MCF 10A (cell line): ENCODE measurements at places on chromosomes 4 and X.

DNA sequence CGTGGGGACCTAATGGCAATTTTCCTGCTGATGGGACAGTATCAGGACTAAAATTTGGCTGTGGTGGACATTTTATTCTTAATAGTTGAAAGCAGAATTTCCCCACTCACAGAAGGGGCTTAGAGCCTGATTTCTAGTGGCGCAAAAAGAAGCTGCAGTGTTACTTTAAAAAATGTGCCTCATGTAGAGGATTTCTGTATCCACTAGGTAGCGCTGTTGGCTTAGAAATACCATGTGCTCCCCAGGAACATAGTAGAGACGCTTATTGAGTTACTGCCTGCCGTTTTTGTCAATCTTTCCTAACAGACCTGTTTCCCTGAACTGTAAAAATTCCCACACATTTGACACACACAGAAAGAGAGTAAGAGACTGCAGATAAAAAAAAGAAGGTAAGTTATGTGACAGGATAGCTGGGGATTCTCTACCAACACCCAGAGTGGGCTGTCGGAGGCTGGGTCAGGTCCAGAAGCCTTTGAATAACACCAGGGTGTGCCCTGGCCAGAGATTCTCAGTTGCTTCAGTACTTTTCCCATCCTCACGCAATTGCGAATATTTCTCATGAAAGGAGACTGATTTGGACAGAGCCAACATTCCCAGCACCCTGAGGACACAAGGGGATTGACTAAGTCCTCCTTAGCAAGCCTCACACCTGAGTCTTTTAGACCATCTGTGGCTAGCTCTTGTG lies 88.4 kb downstream of the ZXDA start:
- peak; percentile 73 for DNase-seq

- no peak for DNase-seq
Observed at GRCh38 chr4:5801696-5802095, 90.7 kb downstream of the EVC start.

DNA sequence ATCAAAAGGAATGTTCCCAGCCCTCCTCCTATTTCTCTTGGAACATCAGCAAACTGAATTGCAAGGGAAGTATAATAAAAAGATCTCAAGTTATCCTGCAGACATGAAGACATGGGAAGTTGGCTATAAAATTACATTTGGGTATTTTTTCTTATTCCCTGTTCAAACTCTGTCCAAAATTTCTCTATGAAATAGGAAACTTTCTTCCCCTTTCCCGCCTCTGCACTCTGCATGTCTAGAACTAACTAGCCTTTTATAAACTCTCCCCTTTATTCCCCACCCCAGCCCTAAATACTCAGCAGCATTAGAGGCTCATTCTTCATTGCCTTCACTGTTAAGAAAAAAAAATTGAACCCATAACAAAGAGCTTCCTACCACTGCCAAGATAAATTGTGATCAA lies 126.7 kb upstream of the EDNRA start:
- no peak for DNase-seq

DNA sequence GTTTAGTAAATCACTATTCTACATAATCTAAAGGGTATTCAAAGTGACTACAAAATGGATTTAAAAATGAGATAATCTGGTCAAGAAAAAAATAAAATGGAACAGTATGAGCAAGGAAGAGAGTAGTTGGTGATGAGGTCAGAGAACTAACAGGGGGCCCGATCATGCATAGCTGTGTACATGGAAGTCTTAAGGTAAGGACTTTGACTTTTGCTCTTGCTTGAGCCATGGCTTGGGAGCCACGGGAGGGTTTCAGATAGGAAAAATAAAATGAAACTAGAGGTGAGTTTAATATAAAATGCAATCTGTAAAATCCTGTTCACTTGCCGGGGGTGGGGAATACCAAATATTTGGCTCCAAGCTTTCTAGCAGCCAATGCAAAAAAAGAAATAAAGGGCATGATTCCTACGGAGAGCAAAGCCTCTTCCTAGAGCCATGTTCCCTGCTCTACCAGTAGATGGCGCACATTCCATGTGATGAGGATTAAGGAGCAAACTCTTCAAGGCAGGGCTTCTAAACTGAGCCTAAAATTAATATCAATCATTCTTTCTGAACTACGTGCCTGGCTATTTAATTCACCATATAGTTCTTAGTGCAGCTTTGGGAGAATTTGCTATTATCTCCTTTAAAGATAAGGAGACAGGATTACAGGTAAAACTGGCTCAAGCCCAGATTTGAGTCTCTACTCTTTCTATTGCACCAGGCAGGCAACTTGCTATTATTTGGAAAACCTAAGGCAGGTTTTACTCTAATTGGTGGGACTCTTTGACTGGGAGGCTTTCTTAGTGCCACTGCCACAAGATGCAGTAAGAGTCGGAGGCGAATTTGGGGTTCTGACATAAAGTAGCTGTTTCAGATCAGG lies 6.8 kb upstream of the CLCN5 start:
- peak; percentile 72 for DNase-seq

- DNase-seq: no peak
Observed at GRCh38 chrX:123330229-123330942, 146.3 kb downstream of the GRIA3 start.

DNA sequence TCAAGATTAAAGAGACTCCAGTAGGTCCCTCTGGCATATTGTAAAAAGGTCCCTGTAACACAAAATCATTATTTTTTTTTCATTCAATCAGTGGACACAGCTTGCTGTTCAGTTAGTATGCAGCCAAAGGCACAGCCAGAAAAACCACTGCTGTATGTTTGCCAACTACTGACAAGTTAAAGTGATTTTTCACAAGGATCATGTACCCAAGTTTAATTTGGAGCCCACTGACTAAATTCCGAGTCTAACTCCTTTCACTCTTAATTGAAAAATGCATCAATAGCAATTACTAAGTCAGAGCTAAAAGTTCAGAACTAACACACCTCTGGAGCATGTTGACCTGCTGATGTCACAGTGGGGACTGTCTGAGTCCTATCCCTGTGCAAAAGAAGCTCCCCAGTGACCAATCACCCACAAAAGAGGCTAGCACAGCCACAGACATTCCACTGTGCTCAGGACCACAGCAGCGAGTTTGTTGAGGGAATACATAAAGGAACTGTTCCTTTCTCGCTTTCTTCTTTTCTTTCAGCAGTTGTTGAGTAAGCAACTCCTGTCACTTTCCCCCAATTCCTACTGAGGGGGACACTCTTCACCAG lies 60.4 kb downstream of the STX18 start:
- no peak for DNase-seq

- DNase-seq: no peak
Observed at GRCh38 chr4:80726471-80726870, 304.0 kb upstream of the BMP3 start.

- DNase-seq: no peak
Observed at GRCh38 chrX:67610282-67610681, 66.5 kb downstream of the AR start.

GRCh38 chr4:41410049-41410448 lies 127.9 kb upstream of the LIMCH1 start:
- DNase-seq: peak; percentile 88

GRCh38 chr4:104424475-104424941 lies 70.2 kb downstream of the CXXC4 start:
- no peak for DNase-seq

GRCh38 chr4:40621592-40622512 lies 7.8 kb downstream of the RBM47 start:
- DNase-seq: peak; percentile 98

DNA sequence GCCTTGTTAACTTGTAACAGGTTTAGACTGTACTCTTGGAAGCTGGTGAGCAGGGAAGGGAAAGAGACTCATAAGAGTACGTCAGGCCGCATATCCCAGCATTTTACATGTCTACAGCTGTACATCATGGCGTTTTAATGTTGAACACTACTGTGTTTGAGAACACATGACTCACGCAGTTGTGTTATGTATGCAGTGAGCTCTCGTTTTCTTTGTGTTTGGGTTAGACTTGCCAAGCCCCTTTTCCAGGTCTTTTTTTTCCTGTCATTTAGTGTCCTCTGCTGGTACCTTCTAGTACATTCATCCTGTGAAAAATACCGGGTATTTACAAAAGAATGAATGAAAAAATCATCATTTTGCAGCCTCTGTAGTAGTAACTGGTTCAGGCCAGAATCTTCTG lies 35.3 kb downstream of the SMS start:
- peak; percentile 36 for DNase-seq

GRCh38 chr4:5416637-5417036 lies 291.7 kb downstream of the EVC2 start:
- DNase-seq: no peak

GRCh38 chr4:16597845-16598596 lies 300.4 kb downstream of the LDB2 start:
- peak; percentile 19 for DNase-seq

- no peak for DNase-seq
Observed at GRCh38 chr4:150817804-150818528, 197.1 kb downstream of the LRBA start.

DNA sequence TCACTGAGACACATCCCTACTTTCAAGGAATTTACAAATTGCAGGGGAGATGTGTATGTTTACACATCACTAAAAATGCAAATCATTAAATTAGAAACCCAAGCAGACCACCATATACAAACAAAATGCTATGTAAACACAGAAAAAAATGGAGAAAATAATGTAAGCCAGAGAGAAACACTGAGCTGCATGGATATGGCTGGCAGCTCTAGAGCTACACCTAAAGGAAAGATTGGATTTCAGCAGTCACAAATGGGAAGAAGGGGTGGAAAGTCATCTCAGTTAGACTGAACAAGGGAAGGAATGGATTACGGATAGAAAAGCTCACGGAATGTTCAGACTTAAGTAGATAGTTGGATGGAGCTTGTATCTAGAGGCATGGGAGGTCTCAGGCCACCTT lies 186.3 kb downstream of the MOSPD2 start:
- no peak for DNase-seq

DNA sequence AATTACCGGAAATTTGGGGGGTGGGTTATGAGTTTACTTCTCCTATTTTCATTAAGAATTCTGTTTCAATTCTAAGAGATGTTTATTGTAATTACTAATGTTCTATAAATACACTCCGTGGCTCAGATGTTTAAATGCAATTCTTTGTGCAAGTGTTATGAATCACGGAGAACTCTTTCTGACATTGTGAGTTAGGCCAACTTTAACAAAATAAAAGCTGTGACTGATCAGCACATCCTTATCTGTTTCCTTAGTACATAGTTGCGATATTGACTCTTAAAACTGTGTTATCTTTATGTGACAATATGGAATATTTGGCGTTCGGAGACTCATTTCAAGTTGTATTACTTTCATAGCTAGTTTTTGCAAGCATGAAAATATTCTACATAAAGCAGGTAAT lies 902 bp downstream of the KLHL4 start:
- DNase-seq: peak; percentile 18

- DNase-seq: no peak
Observed at GRCh38 chrX:38102875-38103274, 96.5 kb downstream of the SYTL5 start.

GRCh38 chr4:160034501-160034900 lies 931.6 kb downstream of the RAPGEF2 start:
- DNase-seq: no peak

DNA sequence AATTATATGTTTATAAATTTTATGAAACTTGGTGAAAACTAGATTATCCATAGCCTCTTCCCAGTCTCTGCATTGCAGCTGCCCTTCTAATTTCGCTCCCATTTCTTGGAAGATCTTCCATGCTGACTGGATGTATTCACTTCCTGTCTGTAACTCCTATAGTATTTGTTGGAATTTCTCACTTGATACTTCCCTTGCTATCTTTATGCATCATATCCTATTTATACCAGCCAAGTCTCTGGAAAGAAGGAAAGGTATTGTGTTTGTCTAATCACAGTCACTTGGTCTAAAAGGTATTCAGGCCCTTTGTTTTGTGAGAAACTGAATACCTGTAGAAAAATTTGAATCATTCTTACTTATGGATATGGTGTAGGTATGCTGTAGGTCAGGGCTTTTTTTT lies 870.9 kb upstream of the FRG1 start:
- no peak for DNase-seq

- no peak for DNase-seq
Observed at GRCh38 chr4:14800977-14801376, 201.3 kb upstream of the CPEB2 start.

- DNase-seq: no peak
Observed at GRCh38 chr4:71156616-71157015, 163.2 kb downstream of the DCK start.

DNA sequence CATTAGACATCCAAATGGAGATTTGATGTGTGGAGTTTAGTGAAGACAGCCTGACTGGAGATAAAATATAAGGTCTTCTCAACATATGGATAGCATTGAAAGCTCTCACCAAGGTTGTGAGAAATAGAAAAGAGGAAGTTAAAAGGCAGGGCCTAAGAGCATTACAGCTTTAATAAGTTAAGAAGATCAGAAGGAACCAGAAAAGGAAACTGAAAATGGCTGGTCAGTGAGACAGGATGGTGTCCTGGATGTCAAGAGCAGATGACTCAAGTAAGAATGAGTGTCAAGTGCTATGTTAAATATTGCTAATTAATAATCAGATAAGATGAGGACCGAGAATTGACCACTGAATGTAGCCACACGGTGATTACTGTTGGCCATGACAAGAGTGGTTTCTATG lies 642.9 kb downstream of the STPG2 start:
- DNase-seq: no peak

GRCh38 chr4:61200916-61201526 lies 895 bp downstream of the ADGRL3 start:
- peak; percentile 56 for DNase-seq
